ENCODE measurements at places on chromosomes 4 and X.
A peak's percentile ranks its signal among the peaks of the same experiment; 100 is the strongest.

- no peaks in the 10 kb centered on the region for H3K36me3 ChIP-seq
- H3K4me3 ChIP-seq, result no peak overlapping the region
- H3K27me3 ChIP-seq, result peaks cover 6% of the 10 kb centered on the region
- H3K27ac ChIP-seq, result no peak overlapping the region
- peak; percentile 23 for DNase-seq
These were observed 186.1 kb upstream of the PSAPL1 start for GRCh38 chr4:7620814-7621176.

GRCh38 chrX:135295238-135295943 lies 13.9 kb upstream of the ETDC start:
- H3K4me3 ChIP-seq, result peak overlapping the region; percentile 81
- H3K36me3 ChIP-seq, result peaks cover 4% of the 10 kb centered on the region
- no peaks in the 10 kb centered on the region for H3K4me1 ChIP-seq
- DNase-seq, result peak; percentile 79
- H3K27me3 ChIP-seq, result peaks cover 3% of the 10 kb centered on the region

- H3K27me3 ChIP-seq, result peaks cover 9% of the 10 kb centered on the region
- peak overlapping the region; percentile 55 for H3K27ac ChIP-seq
- H3K4me3 ChIP-seq, result peak overlapping the region; percentile 92
- H3K36me3 ChIP-seq, result peaks cover 3% of the 10 kb centered on the region
- H3K4me1 ChIP-seq, result peaks cover 19% of the 10 kb centered on the region
These were observed 674 bp downstream of the SEC24B start for GRCh38 chr4:109434007-109434971.

DNA sequence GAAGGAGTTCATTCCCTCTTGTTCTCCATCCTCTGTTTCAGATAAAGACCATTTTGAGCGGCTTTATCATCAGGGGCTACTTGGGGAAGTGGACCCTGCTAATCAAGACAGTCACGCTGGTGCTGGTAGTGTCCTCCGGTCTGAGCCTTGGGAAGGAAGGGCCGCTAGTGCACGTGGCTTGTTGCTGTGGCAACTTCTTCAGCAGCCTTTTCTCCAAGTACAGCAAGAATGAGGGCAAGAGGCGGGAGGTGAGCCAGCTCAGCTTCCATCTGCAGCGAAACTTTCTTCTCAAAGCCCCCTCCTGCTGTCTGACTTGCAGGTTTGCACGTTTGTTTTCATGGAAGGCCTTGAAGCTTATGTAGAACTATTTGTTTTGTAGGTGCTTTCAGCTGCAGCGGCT lies 49.5 kb downstream of the CLCN4 start:
- no peaks in the 10 kb centered on the region for H3K4me1 ChIP-seq
- no peaks in the 10 kb centered on the region for H3K27me3 ChIP-seq
- H3K4me3 ChIP-seq, result no peak overlapping the region
- no peak for DNase-seq
- no peak overlapping the region for H3K27ac ChIP-seq

DNA sequence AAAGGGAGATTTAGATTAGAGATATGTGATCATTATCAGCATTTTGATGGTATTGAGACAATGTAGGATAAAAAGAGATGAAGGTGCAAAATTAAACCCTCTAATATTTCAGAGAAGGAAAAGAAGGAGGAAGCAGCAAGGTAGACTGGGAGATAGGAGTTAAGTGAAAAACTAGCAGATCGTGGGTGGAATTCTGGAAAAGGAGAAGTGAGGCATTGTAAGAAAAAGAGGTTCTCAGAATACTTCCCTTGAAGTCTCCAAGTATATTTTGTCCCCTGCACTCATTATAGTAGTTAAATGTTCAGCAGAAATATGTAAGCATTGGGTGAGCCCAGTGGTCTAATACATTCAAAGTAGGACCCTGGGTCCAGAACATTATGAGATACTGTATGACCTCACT lies 30.3 kb downstream of the COPS4 start:
- no peaks in the 10 kb centered on the region for H3K36me3 ChIP-seq
- no peak overlapping the region for H3K4me3 ChIP-seq
- H3K4me1 ChIP-seq, result peaks cover 6% of the 10 kb centered on the region

DNA sequence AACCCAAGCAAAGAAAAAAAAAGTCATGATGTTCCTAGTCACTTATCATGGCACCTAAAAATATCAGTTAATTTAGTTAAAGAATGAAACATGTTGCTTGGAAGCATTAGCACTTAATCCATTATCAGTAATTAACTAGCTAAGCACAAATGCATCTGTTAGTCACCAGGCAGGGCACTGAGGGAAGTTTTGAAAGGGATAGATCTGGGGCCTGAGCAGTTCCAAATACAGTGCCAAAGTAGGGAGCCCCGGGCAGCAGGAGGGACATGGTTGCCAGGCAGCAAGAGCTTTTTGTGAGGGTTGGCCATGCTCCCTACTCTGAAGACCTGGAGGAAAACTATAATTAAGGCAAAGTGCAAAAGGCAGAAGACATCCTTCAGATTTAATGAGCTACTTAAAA lies 62.0 kb downstream of the PHKA1 start:
- no peak overlapping the region for H3K27ac ChIP-seq
- H3K4me1 ChIP-seq, result no peaks in the 10 kb centered on the region
- no peaks in the 10 kb centered on the region for H3K36me3 ChIP-seq
- H3K27me3 ChIP-seq, result no peaks in the 10 kb centered on the region

- H3K36me3 ChIP-seq, result peaks cover 15% of the 10 kb centered on the region
- H3K27me3 ChIP-seq, result peaks cover 2% of the 10 kb centered on the region
- H3K4me1 ChIP-seq, result peaks cover 3% of the 10 kb centered on the region
- no peak overlapping the region for H3K4me3 ChIP-seq
- no peak for DNase-seq
These were observed 70.3 kb downstream of the RAB28 start for GRCh38 chr4:13413729-13414437.

DNA sequence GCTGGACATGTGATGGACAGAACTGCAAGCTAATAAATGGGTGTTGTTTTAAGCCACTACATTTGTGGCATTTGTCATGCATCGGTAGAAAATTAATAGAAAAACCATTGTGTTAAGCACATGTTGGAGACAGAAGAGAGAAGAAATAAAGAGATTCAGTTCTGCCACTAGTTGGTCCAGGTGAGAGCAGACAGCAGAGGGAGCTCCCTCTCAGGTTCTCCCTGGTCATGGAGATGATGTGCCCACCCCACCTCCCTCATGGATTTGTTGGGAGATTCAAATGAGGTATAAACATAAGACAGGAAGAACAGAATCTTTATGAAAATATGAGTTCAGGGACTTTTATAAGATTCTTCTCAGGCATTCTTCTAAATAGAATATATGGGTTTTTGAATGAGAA lies 36.8 kb upstream of the OCIAD2 start:
- no peak overlapping the region for H3K4me3 ChIP-seq
- no peaks in the 10 kb centered on the region for H3K4me1 ChIP-seq
- no peaks in the 10 kb centered on the region for H3K36me3 ChIP-seq

GRCh38 chr4:81522711-81523110 lies 51.0 kb upstream of the RASGEF1B start:
- H3K36me3 ChIP-seq, result no peaks in the 10 kb centered on the region
- DNase-seq, result no peak
- no peak overlapping the region for H3K4me3 ChIP-seq

GRCh38 chrX:153551135-153551534 lies 33.7 kb downstream of the ATP2B3 start:
- H3K27me3 ChIP-seq, result peaks cover 7% of the 10 kb centered on the region
- H3K4me3 ChIP-seq, result no peak overlapping the region
- H3K36me3 ChIP-seq, result no peaks in the 10 kb centered on the region
- no peak overlapping the region for H3K27ac ChIP-seq
- H3K4me1 ChIP-seq, result peaks cover 7% of the 10 kb centered on the region

- DNase-seq, result no peak
- peaks cover 3% of the 10 kb centered on the region for H3K27me3 ChIP-seq
These were observed 72.0 kb upstream of the AP1S2 start for GRCh38 chrX:15926622-15927021.

- H3K36me3 ChIP-seq, result no peaks in the 10 kb centered on the region
- H3K4me1 ChIP-seq, result no peaks in the 10 kb centered on the region
- DNase-seq, result no peak
- H3K27me3 ChIP-seq, result no peaks in the 10 kb centered on the region
These were observed 6.6 kb upstream of the PDCL2 start for GRCh38 chr4:55598641-55599040.

- H3K27ac ChIP-seq, result no peak overlapping the region
- no peaks in the 10 kb centered on the region for H3K36me3 ChIP-seq
- no peaks in the 10 kb centered on the region for H3K4me1 ChIP-seq
- no peak for DNase-seq
These were observed 75.5 kb downstream of the ANXA10 start for GRCh38 chr4:168167714-168168284.

DNA sequence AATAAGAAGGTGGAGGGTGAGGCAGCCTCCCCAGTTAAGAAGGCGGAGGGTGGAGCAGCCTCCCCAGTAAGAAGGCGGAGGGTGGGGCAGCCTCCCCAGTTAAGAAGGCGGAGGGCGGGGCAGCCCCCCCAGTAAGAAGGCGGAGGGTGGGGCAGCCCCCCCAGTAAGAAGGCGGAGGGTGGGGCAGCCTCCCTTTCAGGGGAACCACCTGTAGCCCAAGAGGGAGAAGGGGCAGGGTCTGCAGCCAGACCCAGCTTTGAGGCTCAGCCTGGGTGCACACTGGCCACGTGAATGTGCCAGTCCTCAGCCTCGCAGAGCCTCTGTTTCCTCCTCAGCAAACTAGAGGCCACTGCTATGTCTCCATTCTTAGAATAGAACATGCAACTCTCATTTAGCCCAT lies 52.6 kb downstream of the HMX1 start:
- H3K27me3 ChIP-seq, result peaks cover 9% of the 10 kb centered on the region
- H3K27ac ChIP-seq, result no peak overlapping the region
- peaks cover 6% of the 10 kb centered on the region for H3K4me1 ChIP-seq
- no peaks in the 10 kb centered on the region for H3K36me3 ChIP-seq
- no peak overlapping the region for H3K4me3 ChIP-seq
- DNase-seq, result no peak

- no peak overlapping the region for H3K27ac ChIP-seq
- no peak overlapping the region for H3K4me3 ChIP-seq
- no peak for DNase-seq
- H3K4me1 ChIP-seq, result peaks cover 8% of the 10 kb centered on the region
- no peaks in the 10 kb centered on the region for H3K36me3 ChIP-seq
- H3K27me3 ChIP-seq, result no peaks in the 10 kb centered on the region
These were observed 379.0 kb downstream of the INPP4B start for GRCh38 chr4:142467088-142467487.

- DNase-seq, result peak; percentile 65
- peaks cover 32% of the 10 kb centered on the region for H3K27me3 ChIP-seq
- peak within 1 kb of the TSS; percentile 89 for H3K4me3 ChIP-seq
These were observed at the start of gene ATOH1 for GRCh38 chr4:93828332-93828994. ATOH1 (plus strand) TSS chr4:93828753; CDS start chr4:93828927, 174 bp downstream.

DNA sequence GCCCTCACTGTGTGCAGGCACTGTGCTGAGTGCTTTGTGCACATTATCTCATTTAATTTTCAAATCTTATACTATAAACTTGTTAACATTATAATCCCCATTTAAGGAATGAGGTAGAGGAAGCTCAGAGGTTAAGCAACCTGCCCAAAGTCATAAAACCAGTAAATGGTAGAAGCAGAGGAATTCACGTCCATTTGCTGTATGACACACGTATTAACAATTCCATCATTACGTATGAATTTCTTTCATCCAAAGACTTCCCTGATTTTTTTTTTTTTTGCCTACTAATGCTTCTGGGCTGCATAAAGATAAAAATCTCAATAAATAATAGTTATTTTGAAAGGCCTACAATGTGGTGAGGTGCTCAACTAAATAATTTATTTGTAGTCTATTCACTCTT lies 64.5 kb upstream of the H2AZ1 start:
- no peaks in the 10 kb centered on the region for H3K36me3 ChIP-seq
- no peaks in the 10 kb centered on the region for H3K27me3 ChIP-seq
- H3K27ac ChIP-seq, result no peak overlapping the region
- no peaks in the 10 kb centered on the region for H3K4me1 ChIP-seq
